Fibroblast of gingiva (primary cell): ENCODE measurements at places on chromosomes 7 and 10.
A peak's percentile ranks its signal among the peaks of the same experiment; 100 is the strongest.

GRCh38 chr10:100036850-100037249 lies 27.1 kb upstream of the DNMBP start:
- no peak for DNase-seq

- DNase-seq, result no peak
Measured at GRCh38 chr10:11647676-11648075, 36.2 kb upstream of the USP6NL start.

DNA sequence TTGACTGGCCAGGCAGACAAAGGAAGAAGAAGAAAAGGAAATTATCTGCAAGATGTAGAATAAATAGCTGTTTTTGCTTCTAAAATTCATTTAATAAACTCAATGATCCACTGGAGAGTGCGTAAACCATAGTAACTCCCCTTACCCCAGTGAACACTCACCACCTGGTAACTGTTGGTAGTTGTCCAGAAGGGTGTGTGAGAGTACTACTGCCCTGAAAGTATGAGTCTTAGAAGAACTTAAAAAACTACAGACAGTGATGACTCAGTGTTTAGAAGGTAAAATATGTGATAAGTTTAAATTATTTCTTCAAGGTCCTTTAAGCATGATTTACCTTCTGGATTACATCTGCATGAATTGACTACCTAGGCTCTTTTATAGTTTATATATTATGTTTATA lies 53.0 kb upstream of the SEMA3A start:
- no peak for DNase-seq

- DNase-seq, result peak; percentile 17
Measured at GRCh38 chr10:29896053-29896452, 163.3 kb downstream of the JCAD start.

DNA sequence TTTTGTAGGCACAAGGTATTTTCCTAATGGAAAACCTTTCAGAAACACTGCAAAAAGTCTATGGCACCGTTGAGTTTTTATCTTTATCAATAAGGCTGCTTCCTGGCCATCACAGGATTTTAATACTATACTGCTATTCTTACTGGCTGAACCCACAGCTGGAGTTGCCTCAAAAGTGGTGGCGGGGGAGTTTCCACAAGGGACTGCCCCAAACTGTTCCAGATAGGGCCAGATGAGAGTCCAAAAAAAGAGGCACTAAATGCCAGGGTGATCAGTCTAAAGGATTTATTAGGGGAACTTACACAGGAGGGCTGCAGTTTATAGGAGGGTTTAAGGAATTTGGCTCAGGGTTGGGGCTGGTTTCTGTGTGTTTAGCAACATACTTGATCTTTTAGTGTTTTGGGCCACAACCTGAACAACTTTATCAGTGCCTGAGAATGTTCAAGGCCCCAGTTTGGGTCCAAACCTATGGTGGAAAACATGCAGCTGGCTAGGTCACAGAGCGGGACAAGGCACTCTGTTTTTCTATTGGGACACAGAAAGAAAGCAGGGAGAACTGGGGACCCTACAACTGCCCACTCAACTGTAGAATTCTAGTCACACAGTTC lies 41.4 kb downstream of the STAM start:
- DNase-seq, result no peak

DNA sequence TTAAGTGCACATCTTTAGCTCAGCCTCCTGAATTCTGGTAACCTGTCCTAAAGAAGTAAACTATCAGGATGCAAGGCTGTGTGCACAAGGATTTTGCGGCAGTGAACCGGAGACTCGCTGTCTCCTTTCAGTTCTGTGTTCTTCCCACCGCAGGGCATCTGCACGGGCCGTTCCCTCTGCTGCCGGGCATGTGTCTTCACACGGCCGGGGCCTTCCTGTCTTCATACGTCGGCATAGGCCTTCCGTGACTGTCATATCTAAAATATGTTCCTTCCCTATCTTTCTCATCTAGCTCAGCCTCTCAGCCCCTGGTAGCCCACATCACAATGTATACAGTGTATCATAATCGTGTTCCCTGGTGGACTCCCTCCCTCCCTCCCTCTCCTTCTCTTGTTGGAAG lies 16.4 kb downstream of the PALD1 start:
- no peak for DNase-seq

DNA sequence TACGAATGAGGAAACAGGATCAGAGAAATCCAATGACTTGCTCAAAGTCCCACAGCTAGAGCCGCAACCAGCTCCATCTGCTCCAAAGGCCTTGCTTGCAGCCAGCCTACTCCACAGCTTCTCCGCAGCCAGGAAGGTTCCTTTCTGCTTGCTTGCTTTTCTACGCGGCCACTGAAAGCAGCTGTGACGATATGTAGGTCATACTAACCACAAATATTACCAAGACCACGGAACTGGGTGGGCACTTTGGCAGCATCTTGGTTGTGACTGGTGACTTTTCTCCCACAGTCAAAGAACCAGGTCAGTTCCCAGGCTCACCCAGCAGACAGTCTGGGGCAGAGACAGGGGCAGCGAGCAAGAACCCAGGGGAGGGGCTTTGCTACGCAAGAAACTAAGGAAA lies 86.4 kb downstream of the FAM53B start:
- peak; percentile 62 for DNase-seq

DNA sequence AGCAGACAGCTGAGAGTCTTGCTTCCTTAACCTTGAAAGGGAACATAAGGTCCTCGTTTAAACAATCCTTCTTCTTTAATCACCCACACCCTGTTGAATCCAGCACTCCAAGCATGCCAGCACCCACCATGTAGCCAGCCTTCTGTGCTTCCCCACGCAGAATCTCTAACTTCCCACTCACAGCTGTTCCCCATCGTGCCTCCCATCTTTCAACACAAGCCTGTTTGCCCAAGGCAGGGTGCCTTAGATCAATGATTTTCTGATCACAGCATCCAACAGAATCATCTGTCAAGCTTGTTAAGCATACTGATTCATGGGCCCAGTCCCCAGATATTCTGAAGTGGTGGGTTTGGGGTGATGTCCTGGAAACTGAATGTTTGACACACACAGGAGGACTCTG lies 530.8 kb downstream of the SH2D4B start:
- no peak for DNase-seq

- DNase-seq, result no peak
Measured at GRCh38 chr7:150479023-150479716, 28.7 kb downstream of the GIMAP8 start.

DNA sequence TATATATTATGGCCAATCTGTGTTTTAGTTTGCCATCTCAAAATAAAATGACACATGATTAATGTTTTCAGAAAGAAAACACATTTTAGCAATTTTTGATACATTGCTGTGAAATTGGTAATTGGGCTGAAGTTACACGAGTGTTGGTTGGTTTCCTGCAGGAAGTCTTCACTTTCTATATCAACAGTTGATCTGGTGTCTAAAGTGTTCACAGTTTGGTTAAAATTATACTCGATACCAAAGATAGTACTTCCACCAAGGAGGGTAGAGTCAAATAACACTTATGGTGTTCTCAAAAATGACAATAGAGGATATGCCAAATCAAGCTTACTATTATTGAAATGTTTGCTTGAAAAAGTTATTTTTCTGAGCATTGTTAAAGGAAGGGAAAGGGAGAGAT lies 120.3 kb upstream of the GLCCI1 start:
- no peak for DNase-seq

DNA sequence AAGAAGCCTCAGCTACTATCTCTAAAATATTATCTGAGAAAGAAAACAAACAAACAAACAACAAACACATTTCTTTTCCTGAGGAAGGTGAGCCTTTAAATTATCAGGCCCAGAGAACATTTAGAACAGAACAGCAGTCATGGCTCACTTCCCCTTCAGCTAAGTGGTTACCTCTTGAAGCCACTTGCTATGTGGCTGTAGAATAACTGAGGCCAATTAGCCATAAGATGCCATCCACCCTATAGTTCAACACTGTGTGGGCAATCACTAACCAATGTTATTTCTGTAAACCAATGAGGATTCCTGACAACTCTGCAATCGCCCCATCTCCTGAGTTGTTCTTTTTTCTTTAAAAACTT lies 3.7 kb upstream of the UPP1 start:
- no peak for DNase-seq

DNA sequence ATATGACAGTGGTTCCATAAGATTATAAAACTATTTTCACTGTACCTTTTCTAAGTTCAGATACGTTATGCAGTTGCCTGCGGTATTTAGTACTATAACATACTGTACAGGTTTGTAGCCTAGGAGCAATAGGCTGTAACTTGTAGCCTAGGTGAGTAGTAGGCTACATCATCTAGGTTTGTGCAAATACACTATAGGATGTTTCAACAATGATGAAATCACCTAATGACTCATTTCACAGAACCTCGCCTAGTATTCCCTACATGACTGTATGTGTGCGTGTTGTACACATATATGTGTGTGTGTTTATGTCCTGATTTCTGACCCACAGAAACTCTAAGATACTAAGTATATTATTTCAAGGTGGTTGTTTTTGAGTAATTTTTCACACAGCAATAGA lies 139.0 kb downstream of the HERPUD2 start:
- no peak for DNase-seq

- DNase-seq, result no peak
Measured at GRCh38 chr10:93872375-93873158, 21.2 kb upstream of the SLC35G1 start.
